ENCODE measurements at places on chromosomes 3 and 15.
A peak's percentile ranks its signal among the peaks of the same experiment; 100 is the strongest.

DNA sequence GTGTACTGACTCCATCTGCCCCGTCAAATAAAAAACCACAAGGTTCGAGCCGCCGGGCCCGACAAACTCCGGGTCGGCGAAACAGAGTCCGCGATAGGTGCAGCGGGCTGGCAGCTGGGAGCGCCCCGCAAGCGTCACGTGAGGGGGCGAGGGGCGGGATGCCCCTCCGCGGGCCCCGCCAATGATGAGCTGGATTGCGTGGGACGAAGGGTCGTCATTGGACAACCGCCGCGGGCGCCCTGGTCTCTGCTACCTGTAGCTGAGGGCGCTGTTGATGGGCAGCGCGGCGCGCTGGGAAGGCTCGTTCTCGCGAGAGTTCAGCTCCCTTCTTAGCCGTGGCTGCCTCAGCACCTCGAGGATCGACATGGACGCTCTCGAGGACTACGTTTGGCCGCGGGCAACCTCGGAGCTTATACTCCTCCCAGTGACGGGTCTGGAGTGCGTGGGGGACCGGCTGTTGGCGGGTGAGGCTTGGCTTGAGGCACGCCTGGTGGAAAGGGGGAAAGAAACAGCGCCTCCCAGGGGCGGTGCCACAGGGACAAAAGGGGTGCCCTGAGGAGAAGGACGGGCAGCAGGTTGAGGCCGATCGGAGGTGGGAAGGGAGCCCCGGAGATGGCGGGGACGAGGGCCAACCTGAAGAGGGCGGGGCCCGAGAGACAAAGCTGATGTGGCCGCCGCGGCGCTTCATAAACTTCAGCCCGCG, at the start of gene WDR6:
Gene WDR6 (plus strand): TSS at position 324 of the 703 bp plus-strand sequence. CDS start 41 bp downstream, at position 365.
- DNase-seq, result peak; percentile 97

GRCh38 chr3:151819910-151820309, 6.0 kb downstream of the AADAC start:
- no peak for DNase-seq

- DNase-seq, result peak; percentile 45
These were observed 298.3 kb upstream of the NR2E3 start for GRCh38 chr15:71511796-71512681.

GRCh38 chr3:45355351-45355750, 33.0 kb upstream of the LARS2 start:
- no peak for DNase-seq

DNA sequence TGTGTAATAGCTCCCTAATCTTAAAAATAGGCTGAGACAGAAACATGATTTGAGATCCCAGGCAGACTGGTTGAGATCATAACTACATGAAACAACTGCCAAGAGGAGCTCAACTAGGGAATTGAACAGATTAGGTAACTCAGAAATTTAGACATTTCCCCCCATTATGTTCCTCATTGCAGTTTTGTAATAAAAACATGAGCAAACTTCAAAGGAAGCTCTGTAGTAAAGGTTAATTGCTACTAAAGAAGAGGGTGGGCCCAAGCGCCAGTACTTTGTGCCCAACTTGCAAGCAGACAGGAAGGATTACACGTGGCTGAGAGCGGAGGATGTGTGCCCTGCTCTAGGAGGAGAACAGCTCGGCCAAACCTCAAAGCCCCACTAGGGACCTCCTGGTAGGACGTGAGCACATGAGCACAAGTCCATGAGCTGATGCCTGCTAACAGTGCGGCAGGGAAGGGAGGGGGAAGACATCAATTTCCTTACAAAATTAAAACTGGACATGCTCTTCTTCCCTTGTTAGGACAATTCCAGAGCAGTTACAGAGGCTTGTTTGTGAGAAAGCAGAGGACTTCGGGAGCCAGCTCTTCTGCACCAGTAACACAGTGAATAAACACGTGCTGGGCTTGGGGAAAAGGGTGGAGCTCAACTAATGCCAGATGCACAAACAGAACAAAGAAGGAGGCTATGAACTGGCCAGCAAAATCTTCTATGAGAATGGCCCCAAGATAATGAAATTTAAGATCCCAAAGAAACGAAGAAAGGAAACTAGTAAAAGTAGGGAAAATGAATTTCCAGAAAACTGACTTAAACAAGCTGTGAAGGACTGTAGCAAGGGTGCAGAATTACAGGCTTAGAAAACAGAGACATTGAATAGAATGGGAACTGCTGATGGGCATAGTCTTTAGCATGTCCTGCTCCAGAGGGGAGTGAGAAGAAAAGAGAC, 275.5 kb downstream of the MECOM start:
- peak; percentile 75 for DNase-seq

DNA sequence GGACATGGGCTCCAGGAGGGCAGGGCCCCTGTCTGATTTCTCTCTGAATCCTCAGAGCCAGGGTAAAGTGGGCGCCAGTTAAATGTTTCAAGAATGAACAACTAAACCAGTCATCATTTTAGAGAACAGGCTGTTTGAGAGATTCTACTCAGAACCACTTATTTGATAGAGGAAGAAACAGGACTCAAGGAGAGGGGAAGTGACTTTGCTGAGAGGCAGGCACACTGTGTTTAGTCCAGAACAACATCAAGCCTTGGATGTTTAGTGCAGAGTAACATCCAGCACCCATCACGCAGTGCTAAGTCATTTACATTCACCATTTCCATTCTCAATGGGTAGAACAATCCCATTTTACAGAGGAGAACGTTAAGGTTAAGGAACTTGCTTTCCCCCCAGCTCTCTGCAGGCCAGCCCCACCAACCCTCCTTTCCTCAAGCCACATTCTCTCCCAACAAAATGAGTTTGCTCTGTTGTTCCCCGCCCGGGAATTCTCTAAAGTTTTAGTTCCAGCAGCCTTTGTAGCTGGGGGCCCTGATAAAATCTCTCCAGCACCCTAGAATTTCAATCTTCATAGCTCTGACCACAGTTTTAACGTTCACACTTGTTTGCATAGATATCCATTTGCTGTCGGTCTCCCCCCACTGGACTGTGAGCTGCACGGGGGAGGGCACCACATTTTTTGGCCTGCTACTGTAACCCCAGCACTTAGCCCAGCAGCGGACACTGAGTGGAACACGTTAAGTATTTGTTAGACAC, 962 bp downstream of the NMNAT3 start:
- no peak for DNase-seq

DNA sequence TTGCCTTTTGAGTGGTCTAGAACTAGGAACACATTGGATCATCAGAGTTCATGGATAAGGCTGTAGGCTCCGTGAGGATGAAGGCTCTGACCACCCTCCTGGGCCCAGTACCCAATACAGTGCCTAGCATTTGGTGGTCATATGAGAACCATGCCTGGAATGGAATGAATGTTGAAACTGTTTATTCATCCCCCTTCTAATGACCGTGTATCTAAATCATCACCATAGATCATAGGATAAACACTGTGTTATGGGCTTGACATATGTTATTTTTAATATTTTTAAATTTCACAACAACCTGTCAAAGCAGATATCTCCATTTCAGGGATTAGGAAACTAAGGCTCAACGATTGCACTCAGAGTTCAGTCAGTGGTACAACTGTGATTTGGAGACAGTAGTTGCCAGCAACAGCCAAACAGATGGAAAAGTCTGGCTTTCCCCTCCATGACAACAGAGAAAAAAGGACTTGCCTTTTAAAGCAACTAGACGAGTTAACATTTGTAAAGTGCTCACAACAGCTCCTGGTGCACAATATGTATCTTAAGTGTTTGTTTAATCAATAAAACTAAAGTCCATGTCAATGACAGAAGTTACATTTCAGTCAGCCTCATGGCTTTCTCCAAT, 89.6 kb downstream of the TMEM266 start:
- DNase-seq, result peak; percentile 35

DNA sequence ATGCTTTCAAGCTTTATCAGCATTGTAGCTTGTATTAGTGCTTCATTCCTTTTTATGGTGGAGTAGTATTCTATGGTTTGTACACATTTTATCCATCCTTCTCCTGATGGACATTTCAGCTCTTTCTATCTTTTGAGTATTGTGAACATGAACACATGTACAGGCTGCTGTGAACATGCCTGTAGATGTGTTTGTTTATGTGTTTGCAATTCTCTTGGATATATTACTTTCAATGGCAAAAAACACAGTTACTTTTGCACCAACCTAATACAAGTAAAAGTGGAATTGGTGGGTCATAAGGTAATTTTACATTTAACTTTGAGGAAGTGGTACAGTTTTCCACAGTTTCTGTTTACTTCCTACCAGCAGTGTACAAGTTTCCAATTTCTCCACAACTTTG, 180.4 kb downstream of the FNDC3B start:
- DNase-seq, result no peak

DNA sequence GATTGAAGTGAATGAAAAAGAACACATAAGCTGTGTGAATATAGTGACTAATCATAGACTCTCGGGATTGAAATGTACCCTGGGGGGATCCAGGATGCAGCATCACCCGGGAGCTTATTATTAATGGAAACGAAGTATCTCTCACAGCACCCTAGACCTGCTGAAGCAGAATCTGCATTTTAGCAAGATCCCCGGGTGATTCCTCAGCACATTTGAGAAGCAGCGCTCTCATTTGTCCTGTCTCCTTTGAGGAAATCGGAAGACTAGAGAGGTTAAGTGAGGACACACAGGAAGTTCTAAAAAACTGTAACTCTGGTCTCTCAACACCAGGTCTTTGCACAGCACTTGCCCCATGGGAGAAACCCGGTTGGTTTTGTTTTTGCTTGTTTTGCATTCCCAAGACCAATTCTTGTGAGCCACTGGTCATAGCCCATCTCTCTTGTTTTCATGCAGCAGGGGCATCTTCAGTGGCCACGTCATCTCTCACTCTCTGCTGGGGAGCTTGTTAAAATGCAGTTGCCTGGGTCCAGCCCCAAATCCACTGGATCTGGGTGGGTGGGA, 30.2 kb downstream of the ZNF710 start:
- no peak for DNase-seq

GRCh38 chr3:194132465-194133286, 3.3 kb upstream of the HES1 start:
- peak; percentile 11 for DNase-seq

GRCh38 chr15:23647421-23648370, at the start of gene MAGEL2:
MAGEL2 (minus strand) TSS chr15:23647867; CDS start chr15:23647742, 125 bp downstream.
- DNase-seq, result peak; percentile 80

- no peak for DNase-seq
These were observed 45.1 kb upstream of the MAGI1 start for GRCh38 chr3:66083784-66084213.

DNA sequence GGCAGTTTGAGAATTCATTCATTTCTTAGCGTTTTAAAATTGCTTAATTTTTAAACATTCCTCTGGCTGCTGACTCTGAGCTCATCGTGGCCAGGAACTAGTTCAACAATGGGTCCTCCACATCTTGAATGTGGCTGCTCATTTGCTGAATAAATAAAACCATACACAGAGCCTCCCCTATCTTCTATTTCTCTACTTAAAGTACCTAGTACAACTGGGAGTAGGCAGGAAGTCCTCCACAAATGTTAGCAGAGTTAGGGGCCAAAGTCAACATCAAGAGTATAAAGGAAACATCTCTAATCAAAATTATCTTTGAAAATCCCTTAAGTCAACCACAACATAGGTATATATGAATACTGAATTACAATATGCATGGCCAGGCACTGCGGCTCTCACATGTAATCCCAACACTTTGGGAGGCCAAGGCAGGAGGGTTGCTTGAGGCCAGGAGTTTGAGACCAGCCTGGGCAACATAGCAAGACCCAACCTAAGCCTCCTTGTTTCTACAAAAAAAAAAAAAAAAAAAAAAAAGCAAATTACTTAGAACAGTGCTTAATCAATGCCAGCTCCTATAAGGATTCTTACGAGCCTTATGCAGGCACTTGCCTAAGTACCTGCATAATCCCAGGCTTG, 57.5 kb upstream of the LMOD3 start:
- DNase-seq, result no peak

DNA sequence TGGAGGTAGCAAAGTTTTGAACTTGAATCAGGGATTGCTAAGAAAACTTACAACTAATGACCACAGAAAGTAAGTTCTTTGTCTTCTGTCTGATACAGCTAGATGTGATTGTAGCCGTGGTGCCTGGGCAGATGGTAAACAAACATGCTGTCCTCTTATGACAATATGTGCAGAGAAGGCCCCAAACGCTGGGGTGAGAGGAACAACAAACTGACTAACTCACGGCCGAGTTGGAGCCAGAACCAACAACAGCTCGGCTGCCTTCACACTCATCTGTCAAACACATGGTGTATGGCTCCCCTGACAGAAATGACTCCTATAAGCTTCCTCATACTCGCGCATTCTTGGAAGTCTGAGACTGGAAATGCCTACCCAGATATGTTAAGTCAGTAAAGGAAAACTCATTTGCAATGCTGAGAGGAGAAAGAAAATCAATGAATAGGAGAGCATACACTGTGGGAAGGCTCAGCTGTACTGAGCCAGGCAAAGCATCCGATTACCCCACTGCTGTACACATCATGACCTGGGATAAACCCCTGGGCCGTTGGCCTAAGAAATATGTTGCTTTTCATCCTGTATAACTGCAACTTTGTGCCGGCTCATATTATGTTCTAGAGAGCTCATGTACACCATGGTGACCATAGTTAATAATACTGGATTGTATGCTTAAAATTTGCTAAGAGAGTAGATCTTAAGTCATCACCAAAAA, 5.7 kb downstream of the THBS1 start:
- DNase-seq, result no peak

DNA sequence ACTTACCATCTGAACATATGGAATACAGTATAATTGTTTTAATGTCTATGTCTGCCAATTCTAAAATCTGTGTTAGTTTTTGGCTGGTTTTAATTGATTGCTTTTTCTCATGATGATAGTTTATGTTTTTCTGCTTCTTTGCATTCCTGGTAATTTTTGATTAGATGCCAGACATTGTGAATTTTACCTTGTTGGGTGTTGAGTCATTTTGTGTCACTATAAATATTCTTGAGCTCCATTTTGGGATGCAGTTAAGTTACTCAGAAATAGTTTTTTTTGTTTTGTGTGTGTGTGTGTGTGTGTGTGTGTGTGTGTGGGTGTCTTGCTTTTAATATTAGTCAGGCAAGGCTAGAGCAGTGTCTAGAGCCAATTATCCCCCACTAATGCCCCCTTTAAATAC, 818.8 kb upstream of the NR2F2 start:
- no peak for DNase-seq

DNA sequence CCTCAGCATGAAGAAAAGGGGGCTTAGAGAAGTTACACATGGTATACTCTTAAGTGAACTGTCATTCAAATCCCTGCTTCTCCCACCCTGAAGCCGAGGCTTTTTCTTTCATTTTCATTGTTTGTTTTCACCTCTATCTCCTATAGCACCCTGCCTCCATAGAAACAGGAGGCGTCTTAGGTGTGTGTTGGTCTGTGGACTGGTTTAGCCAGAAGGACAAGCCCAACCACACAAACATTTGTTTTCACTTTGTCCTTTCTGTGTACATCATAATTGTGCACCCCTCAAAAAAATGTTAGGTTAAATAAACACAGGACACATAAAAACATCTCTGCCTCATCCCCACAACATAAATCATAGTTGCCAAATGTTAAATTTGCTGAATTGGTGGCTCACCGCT, 73.3 kb upstream of the UBE2E2 start:
- peak; percentile 49 for DNase-seq

DNA sequence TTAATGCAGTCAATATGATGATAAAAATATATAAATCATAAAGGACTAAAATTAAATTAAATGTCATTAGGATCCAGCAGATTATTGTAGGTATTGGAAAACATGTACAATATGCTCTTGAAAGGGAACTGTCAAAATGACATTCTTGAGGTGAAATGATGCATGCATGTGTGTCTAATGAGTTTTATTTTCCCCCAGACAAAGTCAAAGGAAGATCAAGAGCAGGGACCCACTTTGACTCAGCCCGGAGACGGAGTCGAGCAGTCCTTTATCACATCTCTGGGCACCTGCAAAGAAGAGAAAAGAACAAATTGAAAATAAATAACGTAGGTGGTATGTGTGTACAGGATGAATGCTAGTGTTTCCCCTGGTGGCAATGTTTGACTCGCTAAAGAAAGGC, 194.1 kb downstream of the KCNH8 start:
- no peak for DNase-seq

Data from lung (tissue), 17 donors.